ENCODE measurements at places on chromosomes 6 and 20.

- no peak for DNase-seq
These were observed 42.5 kb downstream of the GABRR2 start for GRCh38 chr6:89272596-89272995.

GRCh38 chr6:150314230-150315188 lies 54.3 kb upstream of the IYD start:
- DNase-seq, result no peak

GRCh38 chr6:24520929-24521546 lies 26.3 kb downstream of the ALDH5A1 start:
- DNase-seq, result no peak

- no peak for DNase-seq
These were observed 353.6 kb downstream of the MAFB start for GRCh38 chr20:40335437-40335836.

GRCh38 chr6:45690846-45691245 lies 313.1 kb upstream of the SUPT3H start:
- DNase-seq, result no peak

DNA sequence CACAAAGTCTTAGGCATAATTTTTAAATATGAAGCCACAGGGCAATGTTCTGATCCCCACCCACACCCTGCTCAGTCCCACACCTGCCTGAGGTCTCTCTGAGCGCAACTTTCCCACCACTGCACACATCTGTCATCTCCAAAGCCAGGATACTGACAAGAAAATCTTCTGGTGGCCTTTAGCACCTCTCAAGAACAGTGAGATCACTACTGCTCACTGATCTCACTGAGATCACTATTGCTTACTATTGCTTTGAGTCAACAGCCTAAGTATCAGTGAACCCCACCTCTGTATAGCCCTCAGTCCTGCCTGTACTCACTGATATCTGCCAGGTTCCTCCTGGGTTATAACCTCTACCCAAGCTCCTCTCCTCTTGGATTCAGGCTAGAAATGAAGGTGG lies 6.4 kb downstream of the TNFRSF21 start:
- DNase-seq, result no peak

DNA sequence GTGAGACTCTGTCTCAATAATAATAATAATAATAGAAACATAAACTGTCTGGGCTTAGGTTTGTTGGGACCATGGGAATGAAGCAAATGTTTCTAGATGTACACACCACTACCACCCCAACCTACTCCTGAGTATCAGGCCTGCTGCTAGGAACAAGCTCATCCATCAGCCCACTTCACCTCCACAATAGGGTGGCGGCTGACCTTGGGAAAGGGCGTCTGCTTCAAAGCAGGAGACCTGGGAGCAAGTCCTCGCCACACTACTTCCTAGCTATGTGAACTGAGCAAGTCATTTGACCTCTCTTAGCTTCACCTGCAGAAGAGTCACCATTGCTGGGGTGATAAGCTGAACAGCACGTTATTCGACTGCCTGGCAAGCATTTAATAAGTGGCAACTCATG lies 3.1 kb upstream of the FOXP4 start:
- no peak for DNase-seq

- DNase-seq, result no peak
These were observed 145.7 kb downstream of the RIMS1 start for GRCh38 chr6:72032086-72032485.

- no peak for DNase-seq
These were observed 197.4 kb upstream of the KCNQ5 start for GRCh38 chr6:72424476-72424875.

DNA sequence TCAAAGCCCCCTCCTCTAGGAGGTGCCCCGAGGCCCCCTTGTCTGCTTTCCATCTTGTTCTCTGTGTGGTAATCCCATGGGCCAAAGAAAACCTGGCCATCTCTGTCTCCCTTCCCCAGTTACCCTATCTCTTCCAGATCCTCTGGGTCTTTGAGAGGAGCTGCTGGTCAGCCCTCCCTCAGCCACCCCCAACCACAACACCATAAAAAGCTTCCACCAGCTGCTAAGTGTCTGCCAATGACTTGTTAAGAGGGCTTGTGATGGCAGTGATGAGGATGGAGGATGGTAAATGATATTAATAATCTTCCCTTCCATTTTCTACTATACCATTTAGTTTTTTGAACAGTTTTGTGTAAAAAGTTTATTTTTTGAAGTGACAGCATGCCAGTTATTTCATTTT lies 17.3 kb downstream of the TRIM26 start:
- no peak for DNase-seq

DNA sequence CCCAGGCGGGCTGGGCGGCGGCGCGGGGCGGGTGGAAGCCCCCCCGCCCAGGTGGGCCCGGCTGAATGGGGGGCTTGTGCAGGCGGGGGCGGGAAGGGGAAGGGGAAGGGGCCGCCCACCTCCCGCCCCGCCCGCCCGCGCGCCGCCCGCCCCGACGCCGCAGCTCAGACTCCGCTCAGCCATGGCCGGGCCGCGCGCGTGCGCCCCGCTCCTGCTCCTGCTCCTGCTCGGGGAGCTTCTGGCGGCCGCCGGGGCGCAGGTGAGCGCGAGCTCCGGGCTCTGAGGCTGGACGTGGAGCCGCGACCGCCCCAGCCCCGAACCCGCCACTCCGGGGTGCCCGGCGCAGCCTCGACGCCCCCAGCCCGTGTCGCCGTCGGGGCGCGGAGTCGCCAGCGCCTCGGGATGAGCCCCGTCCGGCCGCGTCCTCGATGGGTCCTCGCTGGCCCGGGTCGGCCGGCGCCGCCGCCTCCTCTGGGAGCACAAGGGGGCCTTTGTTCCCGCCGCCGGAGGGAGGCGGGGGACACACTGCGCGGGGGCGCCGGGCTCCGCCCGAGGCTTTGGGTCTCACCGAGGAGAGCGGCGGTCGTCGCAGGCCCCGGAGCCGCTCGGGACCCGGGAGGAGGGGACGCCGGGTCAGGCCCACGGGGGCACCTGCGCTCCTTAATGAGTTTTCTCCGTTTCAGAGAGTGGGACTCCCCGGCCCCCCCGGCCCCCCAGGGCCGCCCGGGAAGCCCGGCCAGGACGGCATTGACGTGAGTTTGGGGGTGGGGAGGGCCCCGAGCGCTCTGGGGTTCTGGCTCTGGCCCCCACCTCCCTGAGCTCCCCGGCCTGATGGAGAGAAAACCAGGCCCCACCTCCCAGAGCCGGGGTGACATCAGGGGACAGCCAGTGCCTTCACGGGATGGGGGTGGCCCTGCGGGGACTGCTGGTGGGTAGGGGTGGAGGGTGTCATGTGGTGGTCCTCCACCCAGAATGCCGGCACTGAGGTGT lies at the start of gene COL9A3:
Gene COL9A3, plus strand, starts transcription at position 167 of the 990 bp plus-strand sequence. Its CDS starts 15 bp downstream, at position 182.
- peak; percentile 58 for DNase-seq

GRCh38 chr20:3374296-3374695 lies 33.2 kb downstream of the DNAAF9 start:
- DNase-seq, result no peak

DNA sequence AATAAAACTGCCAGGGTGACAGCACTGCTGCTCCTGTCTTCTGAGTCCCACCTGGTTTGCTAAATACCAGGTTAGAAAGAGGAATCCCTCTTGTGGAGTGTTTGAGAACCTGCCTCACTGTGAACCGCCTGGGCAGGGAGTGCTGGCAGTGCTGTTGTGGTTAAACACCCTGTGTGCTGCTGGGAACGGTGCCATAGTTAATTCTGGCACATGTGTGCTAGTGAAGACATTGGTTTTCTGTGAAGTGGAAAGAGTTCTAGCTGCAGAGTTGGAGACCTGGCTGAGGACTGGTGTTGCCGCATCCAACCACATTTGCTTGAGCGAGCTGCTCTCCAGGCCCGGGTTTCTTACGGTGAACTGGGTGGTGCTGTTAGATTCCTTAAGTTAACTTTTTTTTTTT lies 72.7 kb downstream of the IGF2R start:
- DNase-seq, result no peak

- DNase-seq, result no peak
These were observed 15.1 kb upstream of the ZNF217 start for GRCh38 chr20:53608456-53609452.

DNA sequence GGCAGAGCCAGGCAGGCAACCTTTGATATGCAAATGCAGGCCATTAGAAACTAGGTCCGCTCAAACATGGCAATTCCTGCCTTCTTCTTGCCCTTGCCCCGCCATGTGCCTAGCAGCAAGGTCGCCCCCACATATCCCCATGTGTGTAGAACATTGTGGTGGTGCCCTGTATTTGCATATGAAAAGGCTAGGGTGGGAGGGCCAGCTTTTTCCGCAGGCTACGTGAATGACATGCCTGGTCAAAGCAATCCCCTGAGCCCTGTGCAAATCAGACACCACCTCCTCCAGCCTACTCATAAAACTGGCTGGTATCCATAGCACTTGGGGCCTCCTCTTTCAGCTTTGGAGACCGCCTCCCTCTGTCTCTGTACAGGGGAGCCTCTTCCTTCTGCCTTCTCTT lies 31.6 kb downstream of the GSTA2 start:
- no peak for DNase-seq

DNA sequence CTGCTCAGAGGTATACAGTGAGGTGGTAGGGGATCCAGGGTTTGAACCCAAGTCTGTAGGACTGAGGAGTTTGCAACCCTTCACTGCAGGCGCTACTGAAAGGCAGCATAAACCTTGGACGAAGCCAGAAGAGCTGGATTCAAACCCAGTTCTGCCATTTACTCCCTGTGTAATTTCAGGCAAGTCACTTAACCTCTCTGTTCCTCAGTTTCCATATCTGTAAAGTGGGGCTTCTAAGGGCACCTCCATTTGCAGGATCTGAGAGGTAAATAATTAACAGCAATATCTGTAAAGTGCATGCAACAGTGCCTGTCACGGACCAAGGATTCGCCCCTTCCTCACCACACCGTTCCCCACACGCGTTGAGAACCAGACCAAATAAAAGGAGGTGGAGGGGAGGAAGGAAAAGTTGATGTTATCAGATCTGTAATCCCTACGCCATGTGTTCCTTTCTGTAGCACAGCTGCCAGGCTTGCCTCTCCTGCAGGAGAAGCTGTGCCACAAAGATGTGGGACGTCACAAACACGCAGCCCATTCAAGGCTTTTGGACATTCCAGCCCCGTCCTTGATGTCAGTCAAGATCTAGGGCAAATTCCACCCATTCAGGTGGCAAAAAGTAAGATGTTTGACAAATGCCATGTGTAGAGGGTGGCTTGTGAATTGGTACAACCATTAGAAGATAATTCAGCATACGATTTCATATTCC lies 9.8 kb downstream of the RIPOR3 start:
- DNase-seq, result no peak

DNA sequence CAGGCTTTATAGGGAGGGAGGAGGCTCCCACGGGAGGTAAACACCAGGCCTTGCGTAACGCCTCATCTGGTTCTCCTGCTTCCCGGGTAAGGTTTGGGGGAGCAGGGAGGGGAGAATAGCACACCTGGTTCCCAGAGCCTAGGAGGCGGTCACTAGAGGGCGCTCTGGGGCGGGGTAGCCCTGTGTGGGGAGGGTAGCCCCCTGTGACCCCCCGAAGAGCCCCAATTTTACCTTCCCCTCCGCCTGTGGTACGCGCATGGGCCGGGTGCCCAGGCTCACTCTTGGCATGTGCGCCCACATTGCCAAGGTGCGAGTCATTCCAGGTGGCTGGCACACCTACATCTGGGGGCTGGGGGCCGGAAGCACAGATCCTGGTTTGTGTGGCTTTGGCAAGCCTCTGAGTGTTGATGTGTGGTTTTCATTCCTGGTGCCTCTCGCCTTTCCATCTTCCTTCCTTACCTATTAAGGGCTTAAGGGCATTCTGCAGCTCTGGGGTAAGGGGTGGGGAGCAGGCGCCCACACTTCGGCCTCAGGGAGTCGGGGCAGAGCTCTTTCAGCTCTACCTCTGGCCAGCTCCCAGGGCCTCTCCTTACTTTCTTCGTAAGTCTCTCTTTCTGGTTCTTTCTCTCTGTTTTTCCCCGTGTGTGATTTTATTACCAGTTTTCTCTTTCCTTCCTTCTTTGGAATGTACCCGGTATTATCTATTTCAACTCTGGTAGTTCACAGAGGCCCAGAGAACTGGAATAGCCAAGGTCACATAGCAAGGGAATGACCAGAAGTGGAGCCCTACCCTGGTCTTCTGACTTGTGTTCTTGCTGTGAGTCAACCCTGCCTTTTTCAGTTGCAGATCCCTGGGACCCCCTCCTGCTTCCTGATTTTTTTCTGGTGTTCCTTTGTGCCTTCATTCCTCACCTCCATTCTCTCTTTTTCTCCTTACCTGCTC lies 492 bp upstream of the RNF39 start:
- no peak for DNase-seq

GRCh38 chr6:25167961-25168360 lies 111.2 kb upstream of the CARMIL1 start:
- no peak for DNase-seq

DNA sequence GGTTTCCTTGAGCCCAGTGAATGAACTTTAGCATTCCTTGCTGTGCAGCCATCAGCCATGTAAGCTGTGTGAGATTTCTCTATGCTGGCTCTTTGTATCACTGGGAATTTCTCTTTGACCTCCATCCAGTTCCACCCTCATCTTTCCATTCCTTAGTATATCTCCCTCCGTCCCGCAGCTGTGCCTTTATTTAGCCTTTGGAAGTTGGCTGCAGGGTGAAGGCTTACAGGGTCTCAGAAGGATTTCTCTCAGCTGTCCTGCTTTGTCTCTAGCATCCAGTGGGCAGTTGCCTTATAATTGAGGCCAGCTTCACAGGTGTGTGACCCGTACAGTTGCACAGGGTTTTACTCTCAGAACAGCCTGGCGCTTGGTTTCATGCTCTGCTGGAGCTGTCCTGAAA lies 144.3 kb downstream of the PXDC1 start:
- no peak for DNase-seq

DNA sequence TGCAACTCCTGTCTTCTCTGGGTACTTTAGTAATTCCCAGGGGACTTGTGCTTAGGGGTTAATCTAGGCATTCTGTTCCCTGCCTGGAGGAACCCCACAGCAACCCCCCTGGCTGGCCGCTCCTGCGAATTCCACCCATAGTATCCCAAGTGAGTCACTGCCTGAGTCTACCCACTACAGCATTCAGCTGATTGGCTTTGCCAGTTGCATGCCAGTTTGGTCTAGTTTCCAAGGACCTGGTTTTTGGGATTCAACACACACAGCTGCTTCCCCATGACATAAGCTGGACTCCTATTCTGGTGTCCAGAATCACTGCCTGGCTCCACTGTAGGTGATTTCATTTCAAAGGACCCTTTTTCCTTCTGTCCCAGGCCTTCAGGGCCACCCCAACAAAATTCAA lies 40.3 kb downstream of the PLCG1 start:
- no peak for DNase-seq

GRCh38 chr6:53378208-53378607 lies 29.5 kb upstream of the ELOVL5 start:
- no peak for DNase-seq

DNA sequence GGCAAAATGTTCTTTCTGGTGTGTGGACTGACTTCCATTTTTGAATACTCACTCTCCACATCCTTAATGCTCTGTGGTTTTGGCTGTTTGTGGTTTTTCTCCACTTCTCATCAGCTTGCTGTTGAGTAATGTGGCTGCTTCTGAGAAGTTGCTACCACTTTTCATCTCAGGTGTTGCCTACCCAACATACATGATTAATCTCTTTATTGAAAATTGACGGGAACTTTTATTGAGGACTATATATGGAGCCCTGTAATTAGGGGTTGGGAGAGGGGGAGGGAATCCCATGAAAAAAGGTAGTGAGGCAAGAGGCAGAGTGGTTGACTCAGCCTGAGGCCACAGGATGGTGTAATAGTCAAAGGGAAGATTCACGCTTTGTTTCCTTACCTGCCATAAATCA lies 17.6 kb downstream of the IL22RA2 start:
- no peak for DNase-seq

All from caudate nucleus (tissue), 63 donors.